ENCODE measurements at places on chromosomes 2 and 18.

GRCh38 chr18:79497638-79498081 is 101.9 kb downstream of the NFATC1 start:
- no peak overlapping the region for H3K27ac ChIP-seq
- no peak overlapping the region for H3K4me3 ChIP-seq
- peak; percentile 57 for DNase-seq
- no peaks in the 10 kb centered on the region for H3K36me3 ChIP-seq

DNA sequence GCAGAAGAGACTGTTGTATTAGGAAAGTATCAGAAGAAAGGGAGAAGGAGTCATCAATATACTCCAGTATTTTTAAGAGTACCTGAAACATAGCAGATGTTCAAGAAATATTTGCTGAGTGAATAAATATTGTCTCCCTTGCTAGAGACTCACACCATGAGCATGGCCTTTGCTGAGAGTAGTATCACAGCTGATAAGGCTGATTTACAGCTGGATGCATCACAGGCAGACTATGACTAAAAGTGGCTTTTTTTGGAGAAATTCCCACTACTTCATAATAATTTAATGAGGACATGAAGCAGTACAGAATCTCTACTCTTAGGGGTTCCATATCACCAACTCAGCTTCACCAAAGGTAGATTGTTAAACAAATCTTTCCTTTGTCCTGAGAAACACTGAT is 373.3 kb downstream of the RBM43 start:
- H3K4me1 ChIP-seq: no peaks in the 10 kb centered on the region
- H3K4me3 ChIP-seq: no peak overlapping the region
- no peaks in the 10 kb centered on the region for H3K36me3 ChIP-seq
- no peaks in the 10 kb centered on the region for H3K27me3 ChIP-seq
- peak; percentile 17 for DNase-seq
- H3K27ac ChIP-seq: no peak overlapping the region

DNA sequence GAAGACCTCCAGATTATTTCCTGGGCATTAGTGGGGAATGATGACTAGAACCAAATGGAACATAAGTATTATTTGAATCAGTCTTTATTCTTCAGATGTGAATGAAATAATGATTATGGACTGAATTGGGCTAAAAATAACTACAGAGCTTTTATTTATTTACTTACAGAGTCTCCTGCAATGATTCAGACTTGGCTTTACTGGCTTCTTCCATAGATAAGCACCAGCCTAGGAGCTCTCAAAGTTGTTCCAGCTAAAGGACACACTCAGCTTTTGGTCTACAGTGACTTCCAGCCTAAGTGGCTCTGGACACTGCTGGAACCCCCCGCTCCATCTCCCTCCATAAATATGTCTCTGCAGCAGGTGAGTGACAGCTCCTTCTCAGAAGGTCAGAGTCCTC is 24.3 kb upstream of the ARHGAP25 start:
- H3K4me3 ChIP-seq: no peak overlapping the region
- H3K27me3 ChIP-seq: peaks cover 20% of the 10 kb centered on the region
- H3K36me3 ChIP-seq: no peaks in the 10 kb centered on the region

- H3K27ac ChIP-seq: no peak overlapping the region
- DNase-seq: peak; percentile 13
- H3K4me1 ChIP-seq: peaks cover 13% of the 10 kb centered on the region
- no peaks in the 10 kb centered on the region for H3K36me3 ChIP-seq
- peaks cover 56% of the 10 kb centered on the region for H3K27me3 ChIP-seq
Measured at GRCh38 chr2:130328710-130329109, 14.0 kb upstream of the IMP4 start.

GRCh38 chr2:187442378-187442777 is 5.7 kb downstream of the CALCRL start:
- no peak overlapping the region for H3K27ac ChIP-seq
- no peaks in the 10 kb centered on the region for H3K36me3 ChIP-seq
- H3K4me1 ChIP-seq: no peaks in the 10 kb centered on the region
- no peak overlapping the region for H3K4me3 ChIP-seq
- DNase-seq: no peak
- H3K27me3 ChIP-seq: no peaks in the 10 kb centered on the region

GRCh38 chr18:48949606-48950535 is 894 bp downstream of the SMAD7 start:
- H3K27ac ChIP-seq: peak overlapping the region; percentile 84
- DNase-seq: peak; percentile 66
- peak overlapping the region; percentile 84 for H3K4me3 ChIP-seq
- no peaks in the 10 kb centered on the region for H3K27me3 ChIP-seq
- H3K36me3 ChIP-seq: peaks cover 26% of the 10 kb centered on the region
- H3K4me1 ChIP-seq: peaks cover 12% of the 10 kb centered on the region

- H3K27ac ChIP-seq: peak overlapping the region; percentile 96
- H3K4me1 ChIP-seq: peaks cover 13% of the 10 kb centered on the region
- peak; percentile 84 for DNase-seq
Measured at GRCh38 chr18:58605027-58606020, 23.6 kb downstream of the ALPK2 start.

- no peak overlapping the region for H3K4me3 ChIP-seq
- no peaks in the 10 kb centered on the region for H3K27me3 ChIP-seq
- no peaks in the 10 kb centered on the region for H3K4me1 ChIP-seq
- no peak for DNase-seq
- H3K27ac ChIP-seq: no peak overlapping the region
Measured at GRCh38 chr2:201633661-201634249, 9.5 kb downstream of the TMEM237 start.

- DNase-seq: peak; percentile 37
- no peaks in the 10 kb centered on the region for H3K27me3 ChIP-seq
- no peak overlapping the region for H3K4me3 ChIP-seq
- H3K36me3 ChIP-seq: no peaks in the 10 kb centered on the region
Measured at GRCh38 chr18:44835703-44836102, 155.0 kb downstream of the SETBP1 start.

DNA sequence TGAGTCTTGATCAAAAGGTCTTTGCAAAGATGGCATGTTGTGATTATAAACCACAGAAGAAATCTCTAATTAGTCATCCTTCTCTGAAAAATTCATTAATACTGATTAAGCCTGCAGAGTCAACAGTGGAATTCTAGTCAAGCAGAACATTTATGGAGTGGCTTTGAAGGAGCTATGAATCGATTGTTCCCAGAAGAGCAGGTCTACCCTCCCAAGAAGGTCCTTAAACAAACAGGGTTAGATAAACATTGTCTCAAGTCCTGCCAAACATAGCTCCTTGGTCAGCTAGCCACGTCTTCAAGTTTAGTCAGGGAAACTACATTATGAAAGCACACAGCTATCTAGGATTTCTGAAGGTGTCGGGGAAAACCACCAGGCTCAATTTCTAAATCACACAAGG is 88.9 kb downstream of the ITGA4 start:
- H3K27me3 ChIP-seq: no peaks in the 10 kb centered on the region
- H3K27ac ChIP-seq: no peak overlapping the region
- H3K36me3 ChIP-seq: no peaks in the 10 kb centered on the region
- no peaks in the 10 kb centered on the region for H3K4me1 ChIP-seq

- H3K4me3 ChIP-seq: no peak overlapping the region
- no peaks in the 10 kb centered on the region for H3K27me3 ChIP-seq
- no peak for DNase-seq
- H3K36me3 ChIP-seq: no peaks in the 10 kb centered on the region
- H3K27ac ChIP-seq: no peak overlapping the region
Measured at GRCh38 chr2:46339200-46339599, 42.0 kb downstream of the EPAS1 start.

DNA sequence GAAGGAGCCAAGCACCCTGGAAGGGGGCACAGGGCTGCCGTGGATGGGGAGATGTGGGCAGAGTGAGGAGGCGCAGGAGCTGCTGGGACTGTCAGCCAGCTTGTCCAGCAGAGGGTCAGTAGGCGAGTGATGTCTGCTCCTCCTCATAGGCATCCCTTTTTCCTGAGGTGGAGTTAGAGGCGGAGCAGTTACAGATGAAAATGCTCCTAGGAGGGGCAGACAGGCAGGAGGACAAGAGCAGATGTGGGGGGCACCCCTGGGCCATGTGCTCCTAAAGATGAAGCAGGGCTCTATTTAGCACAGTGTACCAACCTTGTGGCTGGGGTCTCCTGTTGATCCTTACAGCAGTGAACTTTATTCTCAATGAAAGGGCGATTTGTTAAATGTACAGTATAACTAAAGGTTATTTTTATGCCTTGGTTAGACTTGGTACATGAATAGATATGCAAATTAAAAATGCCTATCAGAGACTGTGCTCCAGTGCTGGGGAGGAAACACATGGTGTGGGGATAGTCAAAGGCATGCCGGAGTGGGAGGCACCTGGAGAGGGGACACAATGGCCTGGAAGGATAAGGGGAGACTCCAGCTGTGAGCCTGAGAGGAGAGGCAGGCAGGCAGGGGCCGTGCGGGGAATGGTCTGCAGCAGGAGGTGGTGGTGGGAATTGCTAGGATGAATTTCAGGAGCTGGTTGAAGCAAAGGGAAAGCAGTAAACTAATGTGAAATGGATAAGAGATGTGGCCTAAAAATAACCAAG is 175.3 kb downstream of the CLIP4 start:
- H3K27me3 ChIP-seq: peaks cover 13% of the 10 kb centered on the region
- no peak overlapping the region for H3K27ac ChIP-seq
- no peak for DNase-seq

DNA sequence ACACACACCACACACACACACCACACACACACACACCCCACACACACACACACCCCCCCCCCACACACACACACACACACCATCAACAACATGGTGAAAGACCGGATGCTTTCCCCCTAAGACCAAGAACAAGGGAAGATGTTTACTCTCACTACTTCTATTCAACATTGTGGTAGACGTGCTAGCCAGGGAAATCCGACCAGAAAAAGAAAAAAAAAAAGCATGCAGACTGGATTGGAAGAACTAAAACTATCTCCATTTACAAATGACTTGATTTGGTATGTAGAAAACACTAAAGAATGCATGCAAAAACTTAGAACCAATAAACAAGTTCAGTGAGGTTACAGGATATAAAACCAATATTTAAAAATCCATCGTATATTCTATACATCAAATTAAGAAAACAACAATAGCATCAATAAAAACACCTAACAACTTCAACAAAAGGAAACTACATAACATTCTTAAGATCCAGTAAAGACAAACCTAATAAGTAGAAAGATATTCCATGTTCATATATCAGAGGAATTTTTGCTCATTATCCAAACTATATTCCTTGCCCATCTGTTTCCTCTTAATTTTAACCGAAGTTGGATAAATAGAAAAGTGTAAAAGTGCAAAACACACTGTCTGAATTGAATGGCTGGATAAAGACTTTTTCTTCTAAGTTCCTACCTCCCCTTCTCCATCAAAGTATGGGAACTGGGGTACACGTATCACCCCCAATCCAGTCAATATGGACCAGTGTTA is 51.5 kb upstream of the RNU4ATAC start:
- H3K27me3 ChIP-seq: no peaks in the 10 kb centered on the region
- H3K36me3 ChIP-seq: peaks cover 9% of the 10 kb centered on the region
- H3K4me1 ChIP-seq: peaks cover 9% of the 10 kb centered on the region
- H3K4me3 ChIP-seq: no peak overlapping the region

- no peak for DNase-seq
- H3K4me1 ChIP-seq: peaks cover 2% of the 10 kb centered on the region
- no peaks in the 10 kb centered on the region for H3K27me3 ChIP-seq
Measured at GRCh38 chr18:40875101-40875615, 1079.9 kb upstream of the PIK3C3 start.

DNA sequence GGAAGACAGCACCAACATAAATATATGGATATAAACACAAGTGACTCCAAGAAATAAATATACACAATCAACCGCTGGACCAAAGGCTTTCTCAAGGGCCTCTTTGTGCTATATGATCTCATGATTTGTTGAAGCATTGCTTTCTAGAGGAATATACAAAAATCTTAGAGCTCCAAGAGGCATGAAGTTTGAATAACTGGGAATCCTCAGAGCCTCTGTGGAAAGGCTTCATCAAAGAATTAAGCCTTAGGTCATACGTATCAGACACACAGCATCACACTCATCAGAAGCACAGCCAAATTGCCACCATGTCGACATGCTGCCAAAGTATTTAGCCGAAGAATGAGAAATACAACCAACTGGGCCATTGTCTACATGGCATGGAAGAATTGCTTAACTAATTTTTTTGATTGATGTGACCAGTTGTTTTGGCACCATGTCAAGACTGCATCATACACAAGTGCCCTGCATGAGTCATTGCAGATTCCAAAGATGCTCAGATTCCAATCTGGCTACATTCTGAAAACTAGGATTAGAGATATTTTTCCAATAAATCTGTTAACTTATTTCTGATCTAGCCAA is 860.6 kb upstream of the ZEB2 start:
- H3K36me3 ChIP-seq: no peaks in the 10 kb centered on the region
- no peak overlapping the region for H3K4me3 ChIP-seq
- H3K27me3 ChIP-seq: no peaks in the 10 kb centered on the region
- H3K4me1 ChIP-seq: no peaks in the 10 kb centered on the region
- H3K27ac ChIP-seq: peak overlapping the region; percentile 32
- peak; percentile 74 for DNase-seq

DNA sequence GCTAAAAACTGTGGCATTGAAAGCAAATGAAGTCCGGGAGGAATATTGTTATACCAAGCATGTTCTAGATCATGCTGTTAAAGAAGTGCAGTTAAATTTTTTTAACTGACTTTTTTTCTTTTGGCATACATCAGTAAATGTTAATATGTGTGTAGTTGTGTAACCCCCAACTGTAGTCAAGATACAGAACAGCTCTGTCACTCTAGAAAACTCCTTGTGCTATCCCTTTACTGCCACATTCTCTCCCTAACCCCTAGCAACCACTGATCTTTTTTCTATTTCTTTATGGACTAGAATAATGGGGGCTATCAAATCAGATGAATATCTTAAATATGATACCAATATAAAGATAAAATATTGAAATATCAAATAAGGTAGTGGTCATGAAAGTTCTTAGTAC is 46.4 kb downstream of the LCLAT1 start:
- no peak for DNase-seq
- H3K4me1 ChIP-seq: peaks cover 1% of the 10 kb centered on the region
- no peaks in the 10 kb centered on the region for H3K36me3 ChIP-seq
- no peaks in the 10 kb centered on the region for H3K27me3 ChIP-seq
- no peak overlapping the region for H3K4me3 ChIP-seq

- H3K36me3 ChIP-seq: no peaks in the 10 kb centered on the region
- no peaks in the 10 kb centered on the region for H3K27me3 ChIP-seq
- H3K27ac ChIP-seq: no peak overlapping the region
Measured at GRCh38 chr2:203578759-203579643, 43.9 kb upstream of the RAPH1 start.

DNA sequence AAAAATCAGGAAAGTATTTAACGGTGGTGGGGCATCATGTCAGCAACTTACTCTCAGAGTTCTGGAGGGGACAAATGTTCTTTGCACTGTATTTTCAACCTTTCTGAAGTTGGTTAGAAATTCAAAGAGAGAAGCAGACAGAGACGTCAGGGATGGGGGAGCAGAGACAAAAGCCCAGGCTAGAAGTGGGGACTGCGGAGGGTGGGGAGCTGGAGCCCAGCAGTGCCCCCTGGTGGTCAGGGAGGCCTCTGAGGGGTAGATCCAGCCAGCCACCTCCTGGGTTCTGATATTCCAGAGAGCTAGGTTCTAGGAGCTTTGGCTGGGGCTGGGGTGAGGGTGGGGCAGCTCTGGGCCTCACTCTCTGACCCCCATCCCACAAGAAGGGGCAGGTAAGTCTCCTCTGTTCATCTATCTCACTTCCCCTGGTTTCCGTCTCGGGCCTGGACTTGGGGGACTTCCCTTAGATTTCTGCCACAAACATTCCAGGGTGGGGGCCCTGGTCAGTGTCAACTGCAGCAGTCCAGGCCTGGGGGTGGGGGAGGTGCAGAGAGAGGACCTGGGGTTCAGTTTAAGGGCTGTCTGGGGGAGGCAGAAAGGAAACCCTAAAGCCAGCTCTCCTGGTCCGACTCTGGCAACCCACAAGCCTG is 8.9 kb downstream of the TNS1 start:
- H3K27me3 ChIP-seq: no peaks in the 10 kb centered on the region
- H3K36me3 ChIP-seq: peaks cover 53% of the 10 kb centered on the region
- H3K27ac ChIP-seq: peak overlapping the region; percentile 40

Data from mesenchymal stem cell (in vitro differentiated cells and primary cell).